ENCODE measurements at places on chromosomes 11 and 22.

DNA sequence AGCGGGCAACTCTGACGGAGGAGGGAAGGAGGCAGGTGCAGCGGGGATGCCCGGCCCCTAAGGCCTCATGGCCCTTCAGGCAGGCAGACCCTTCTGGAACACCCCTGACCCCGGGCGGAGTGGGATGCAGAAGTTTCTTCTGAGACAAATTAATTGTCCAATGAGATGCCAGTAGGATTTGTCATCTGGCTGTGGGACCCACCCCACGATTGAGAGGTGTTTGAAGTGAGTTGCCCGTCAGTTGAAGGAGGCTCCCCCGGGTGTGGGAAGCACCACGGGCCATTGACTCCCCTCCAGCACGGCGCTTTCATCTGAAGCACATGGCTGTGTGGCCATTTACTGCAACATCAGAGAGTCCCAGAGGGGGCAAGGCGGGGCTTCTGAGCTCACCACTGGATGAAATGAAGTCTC lies 527.8 kb downstream of the BRD1 start:
- no peak for DNase-seq

DNA sequence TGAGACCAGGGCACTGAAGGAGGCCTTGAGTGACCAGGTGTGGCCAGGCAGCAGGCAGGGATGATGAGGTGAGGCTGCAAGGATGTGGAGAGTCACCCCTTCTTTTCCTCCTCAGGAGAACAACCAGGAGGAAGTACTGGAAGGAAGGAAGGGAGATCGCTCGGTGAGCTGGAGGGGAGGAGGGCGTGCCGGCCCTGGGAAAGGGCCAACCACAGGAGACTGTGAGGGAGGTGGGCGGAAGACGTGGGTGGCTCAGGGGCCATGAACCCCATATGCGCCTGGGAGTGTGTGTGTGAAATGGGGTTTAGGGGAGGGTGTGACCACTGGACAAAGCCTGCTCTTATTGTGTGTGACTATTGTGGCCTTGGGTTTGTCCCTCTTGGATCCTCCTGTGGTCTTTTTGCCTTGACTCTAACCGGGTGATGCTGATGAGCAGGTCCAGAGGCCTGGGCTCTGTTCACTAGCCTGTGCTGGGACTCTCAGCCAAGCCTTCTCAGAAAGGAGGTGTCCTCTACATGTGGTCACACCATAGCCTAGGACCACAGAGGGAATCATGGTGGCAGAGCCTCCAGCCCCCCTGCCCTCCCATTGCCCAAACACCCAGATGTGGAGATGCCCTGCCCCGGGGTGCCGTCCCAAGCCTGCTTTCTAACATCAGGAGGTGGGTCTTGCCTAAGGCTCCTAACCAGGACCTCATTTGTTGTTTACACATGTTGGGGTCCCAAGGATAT lies 41.3 kb upstream of the TUB start:
- DNase-seq, result no peak

GRCh38 chr22:43393132-43393843 lies 18.5 kb upstream of the MPPED1 start:
- no peak for DNase-seq

- no peak for DNase-seq
These were observed 72.6 kb upstream of the CADM1 start for GRCh38 chr11:115576606-115577380.

DNA sequence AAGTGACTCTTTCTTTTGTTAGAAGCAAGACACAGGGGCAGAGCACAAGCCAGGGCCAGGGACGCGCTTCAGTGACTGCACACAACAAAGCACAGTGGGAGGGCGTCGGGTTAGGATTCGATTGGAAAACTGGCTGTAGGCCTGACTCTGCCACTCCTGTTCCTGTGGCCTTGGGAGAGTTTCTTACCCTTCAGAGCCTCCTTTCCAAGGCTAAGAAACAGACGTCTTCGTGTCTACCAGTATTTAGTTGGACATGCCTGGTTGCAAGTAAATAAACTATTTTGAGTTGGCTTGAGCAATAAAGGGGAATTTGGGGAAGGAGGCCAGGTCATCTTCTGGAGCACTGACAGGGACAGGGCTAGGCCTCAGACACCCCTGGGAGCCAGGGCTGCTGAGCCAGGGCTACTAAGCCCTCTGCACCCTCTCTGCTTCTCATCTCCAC lies 549.1 kb downstream of the INSC start:
- DNase-seq, result no peak

DNA sequence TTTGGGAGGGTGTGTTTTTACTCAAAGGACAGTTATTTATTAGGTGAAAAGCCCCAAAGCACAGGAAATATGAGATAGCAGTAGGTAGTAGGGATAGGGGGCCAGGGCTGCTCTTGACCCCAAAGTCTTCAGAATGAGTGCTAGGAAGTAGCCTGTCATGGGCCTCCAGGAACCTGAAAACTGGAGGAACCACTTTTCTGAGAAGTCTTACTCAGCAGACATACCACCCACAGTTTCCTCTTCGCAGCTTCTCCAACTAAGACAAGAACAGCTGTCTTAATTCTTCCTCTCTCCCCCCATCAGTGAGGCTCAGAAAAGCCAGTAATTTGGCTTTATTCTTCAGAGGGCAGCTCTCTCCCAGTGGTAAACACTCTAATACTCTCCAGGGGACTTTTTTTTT lies 84.0 kb upstream of the CTSC start:
- no peak for DNase-seq

DNA sequence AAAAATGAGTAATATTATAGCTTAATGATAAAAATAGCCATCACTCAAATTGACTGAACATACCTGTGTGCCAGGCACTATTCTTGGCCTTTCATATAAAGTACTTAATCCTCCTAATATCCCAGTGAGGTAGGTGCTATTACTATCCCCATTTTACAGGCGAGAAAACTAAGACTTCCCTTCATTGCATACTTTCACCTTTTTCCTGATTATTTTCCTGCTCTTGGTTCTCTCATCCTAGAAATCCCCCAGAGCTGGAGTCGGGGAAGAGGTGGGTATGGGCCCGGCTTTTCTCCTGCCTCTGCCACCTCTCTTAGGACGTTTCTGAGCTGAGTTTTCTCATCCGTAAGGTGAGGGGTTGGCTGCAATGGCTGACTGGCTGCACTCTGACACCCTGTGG lies 2.2 kb downstream of the NPTXR start:
- DNase-seq, result no peak

GRCh38 chr11:102936864-102937509 lies 18.5 kb downstream of the MMP13 start:
- no peak for DNase-seq

DNA sequence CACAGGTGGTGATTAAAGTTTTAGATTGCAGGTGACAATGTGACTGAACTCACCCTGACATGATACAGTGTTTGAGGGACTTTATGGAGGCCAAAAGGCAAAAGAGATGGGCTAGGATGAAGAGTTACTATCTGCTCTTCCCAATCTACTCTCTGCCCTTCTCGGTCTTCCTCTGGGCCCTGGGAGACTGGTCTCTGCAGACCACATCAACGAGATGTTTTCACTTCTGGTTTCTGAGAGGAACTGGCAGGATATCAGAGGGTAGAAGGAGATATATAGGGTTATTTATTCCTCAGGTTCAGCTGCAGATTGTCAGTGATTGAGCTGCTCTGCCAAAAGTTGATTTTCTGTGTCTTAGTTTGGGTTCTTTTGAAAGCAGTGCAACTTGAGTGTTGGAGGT lies 32.4 kb upstream of the CD44 start:
- no peak for DNase-seq

DNA sequence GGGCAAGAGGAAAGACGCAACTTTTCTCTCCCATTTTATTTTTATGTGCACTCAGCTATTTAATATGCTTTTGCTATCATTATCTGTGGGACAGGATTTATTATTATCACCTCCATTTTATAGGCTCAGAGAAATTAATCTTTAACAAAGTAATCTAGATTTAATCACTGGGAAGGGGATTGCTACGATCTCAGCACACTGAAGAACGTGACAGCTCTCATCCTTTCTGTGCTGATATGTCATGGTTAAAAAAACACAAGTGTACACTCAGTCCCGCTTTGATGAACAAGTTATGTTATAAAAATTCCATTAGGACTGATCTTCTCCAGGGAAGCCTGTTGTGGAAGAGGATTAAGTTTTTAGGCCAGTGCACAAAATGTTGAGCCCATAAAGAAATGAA lies 37.6 kb downstream of the CYB5R2 start:
- DNase-seq, result no peak

GRCh38 chr11:42255906-42256305 lies 796.5 kb upstream of the LRRC4C start:
- DNase-seq, result no peak

GRCh38 chr22:19851291-19852176 lies 3.1 kb downstream of the GNB1L start:
- no peak for DNase-seq

DNA sequence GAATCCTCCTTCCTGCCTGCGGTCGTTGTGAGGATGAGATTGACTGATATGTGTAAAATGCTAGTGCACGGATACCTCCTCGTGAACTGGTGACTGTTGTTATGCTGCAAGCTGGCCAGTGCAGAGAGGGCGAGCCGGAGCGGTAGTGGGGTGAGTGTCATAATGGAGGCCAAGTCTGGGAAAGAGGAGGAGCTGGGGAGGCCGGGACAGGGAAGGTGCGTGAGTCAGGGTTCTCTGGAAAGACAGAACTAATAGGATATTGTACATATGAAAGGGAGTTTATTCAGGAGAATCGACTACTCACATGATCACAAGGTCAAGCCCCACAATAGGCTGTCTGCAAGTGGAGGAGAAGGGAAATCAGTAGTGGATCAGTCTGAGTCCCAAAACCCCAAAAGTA lies 56.8 kb upstream of the FADD start:
- DNase-seq, result no peak

GRCh38 chr11:121520243-121521144 lies 67.7 kb upstream of the SORL1-AS1 start:
- no peak for DNase-seq

GRCh38 chr11:75246671-75247350 lies 6.2 kb downstream of the TPBGL start:
- no peak for DNase-seq

GRCh38 chr11:58654908-58655296 lies 32.4 kb downstream of the CNTF start:
- DNase-seq, result no peak

- no peak for DNase-seq
These were observed 49.3 kb upstream of the MPPED2 start for GRCh38 chr11:30635401-30635989.

DNA sequence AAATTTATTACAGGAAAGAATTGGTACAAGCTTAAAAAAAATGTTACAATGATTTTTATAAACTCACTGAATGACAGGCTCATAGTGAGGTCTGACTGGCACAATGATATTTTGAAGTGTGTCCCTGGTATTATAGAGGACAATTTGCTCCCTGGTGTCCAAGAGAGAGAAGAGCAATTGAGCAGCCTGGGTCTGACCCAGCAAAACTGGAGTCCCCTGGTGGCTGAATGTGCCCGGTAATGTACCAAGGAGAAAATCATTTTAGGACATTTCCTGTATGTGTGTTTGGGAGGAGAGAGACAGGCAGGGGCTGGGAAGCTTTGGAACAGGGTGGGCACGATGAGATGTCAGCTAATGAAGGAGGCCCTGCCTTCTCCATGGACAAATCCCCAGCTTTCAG lies 125.3 kb downstream of the APOL5 start:
- DNase-seq, result no peak

DNA sequence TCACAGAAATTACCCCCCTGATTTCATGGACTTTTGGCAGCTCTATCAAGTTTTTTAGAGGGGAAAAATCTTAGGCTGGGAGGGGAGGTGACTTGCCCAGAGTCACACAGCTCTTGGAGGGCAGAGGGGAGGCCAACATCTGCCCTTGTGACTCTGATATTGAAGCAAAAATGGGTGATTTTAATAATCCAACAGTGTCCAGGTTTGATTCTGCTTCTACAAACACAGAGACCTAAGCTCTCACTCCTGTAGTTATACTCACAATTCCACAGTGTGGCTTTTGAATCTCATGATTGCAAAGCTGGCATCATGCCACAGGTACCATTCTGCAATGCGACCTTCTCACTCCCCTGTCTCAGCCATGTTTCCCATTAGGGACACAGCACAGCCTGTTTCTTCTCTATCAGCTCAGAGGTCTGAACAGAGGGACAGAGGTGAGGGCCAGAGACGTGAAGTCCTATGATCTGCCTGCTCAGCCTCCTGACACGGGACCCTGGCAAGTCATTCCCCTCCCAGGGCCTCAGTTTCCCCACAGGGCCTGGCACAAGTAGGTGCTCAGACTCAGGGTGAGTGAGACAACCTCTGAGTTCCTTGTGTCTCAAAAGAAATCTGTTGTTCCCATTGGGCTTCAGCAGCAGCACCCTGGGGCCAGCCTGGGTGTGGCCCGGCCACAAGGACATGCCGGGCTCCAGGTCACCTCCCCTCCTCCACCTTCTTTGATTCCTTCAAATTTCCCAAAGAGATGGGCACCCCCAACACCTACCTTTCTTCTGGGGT lies 766 bp downstream of the APOL2 start:
- no peak for DNase-seq

GRCh38 chr11:71145368-71145767 lies 107.0 kb downstream of the SHANK2 start:
- no peak for DNase-seq
